ENCODE measurements at places on chromosomes 6 and 20.

GRCh38 chr20:34709831-34710567 is 5.9 kb downstream of the TP53INP2 start:
- DNase-seq: peak; percentile 91

- no peak for DNase-seq
These were observed 85.3 kb downstream of the TBC1D7 start for GRCh38 chr6:13243033-13243432.

- DNase-seq: no peak
These were observed 5.5 kb upstream of the CTCFL start for GRCh38 chr20:57530327-57530981.

- no peak for DNase-seq
These were observed 78.6 kb upstream of the CNR1 start for GRCh38 chr6:88244721-88245120.

GRCh38 chr6:86820750-86821149 is 116.6 kb upstream of the HTR1E start:
- no peak for DNase-seq

- no peak for DNase-seq
These were observed 19.0 kb downstream of the SLC23A2 start for GRCh38 chr20:4982281-4982680.

GRCh38 chr6:142088858-142089216 is 43.9 kb upstream of the GJE1 start:
- DNase-seq: no peak

DNA sequence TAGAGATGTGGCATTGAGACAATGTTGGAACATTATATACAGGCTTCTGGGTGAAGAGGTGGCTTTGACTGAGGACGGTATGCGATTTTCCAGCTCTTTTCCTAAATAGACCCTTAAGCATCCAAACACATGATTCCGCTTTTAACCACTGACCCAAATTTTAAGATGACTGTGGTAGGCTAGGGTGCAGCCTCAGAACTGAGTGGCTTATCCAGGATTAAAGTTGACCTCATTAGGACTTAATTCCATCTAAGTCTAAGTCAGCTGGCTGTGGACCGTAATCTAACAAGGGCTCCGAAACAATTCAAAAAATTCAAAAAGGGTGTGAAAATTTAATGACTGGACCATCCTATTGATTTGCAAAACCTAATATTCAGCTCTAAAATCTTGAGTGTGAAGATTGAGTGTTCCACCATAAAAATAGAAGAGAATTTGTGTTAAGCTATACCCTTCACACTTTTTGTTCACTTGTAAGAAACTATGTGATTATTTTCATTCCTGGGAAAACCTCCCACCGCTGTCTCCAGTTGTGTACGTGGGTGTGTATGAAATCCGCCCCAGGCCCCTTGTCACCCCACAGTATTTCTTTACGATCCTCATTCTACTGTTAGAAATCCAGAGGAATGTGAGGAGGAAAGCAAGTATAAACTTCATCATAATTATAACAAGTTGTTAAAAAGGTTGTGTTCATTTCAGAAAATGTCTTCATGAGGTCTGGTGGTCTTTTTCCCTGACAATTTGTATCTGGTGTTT is 2.7 kb downstream of the PCMTD2 start:
- no peak for DNase-seq

DNA sequence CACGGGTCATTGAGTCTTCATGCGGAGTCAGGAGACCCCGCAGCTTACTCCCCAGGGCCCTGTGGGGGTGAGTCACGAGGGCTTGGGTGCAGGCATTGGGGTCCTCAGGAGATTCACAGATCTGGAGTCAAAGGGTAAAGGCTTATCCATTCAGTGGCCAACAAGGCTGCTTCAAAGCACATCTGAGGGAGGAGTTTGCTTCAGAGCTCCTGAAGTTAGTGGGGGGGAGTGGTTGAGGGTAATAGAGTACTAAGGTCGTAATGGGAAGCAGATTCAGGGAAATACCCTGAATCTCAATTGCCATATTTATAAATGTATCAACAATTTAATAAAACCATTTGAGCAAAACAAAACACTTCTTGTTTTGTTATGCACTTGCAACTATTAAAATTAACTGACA is 37.3 kb downstream of the SH3BGRL2 start:
- DNase-seq: no peak

GRCh38 chr6:69622924-69623323 is 173.9 kb downstream of the LMBRD1 start:
- no peak for DNase-seq

GRCh38 chr6:104118274-104118673 is 741.4 kb downstream of the HACE1 start:
- DNase-seq: no peak

GRCh38 chr6:139335447-139336210 is 38.8 kb downstream of the CITED2 start:
- no peak for DNase-seq

- no peak for DNase-seq
These were observed 13.2 kb upstream of the HELZ2 start for GRCh38 chr20:63587256-63587655.

- no peak for DNase-seq
These were observed 166.6 kb downstream of the PLCB4 start for GRCh38 chr20:9235518-9235917.

DNA sequence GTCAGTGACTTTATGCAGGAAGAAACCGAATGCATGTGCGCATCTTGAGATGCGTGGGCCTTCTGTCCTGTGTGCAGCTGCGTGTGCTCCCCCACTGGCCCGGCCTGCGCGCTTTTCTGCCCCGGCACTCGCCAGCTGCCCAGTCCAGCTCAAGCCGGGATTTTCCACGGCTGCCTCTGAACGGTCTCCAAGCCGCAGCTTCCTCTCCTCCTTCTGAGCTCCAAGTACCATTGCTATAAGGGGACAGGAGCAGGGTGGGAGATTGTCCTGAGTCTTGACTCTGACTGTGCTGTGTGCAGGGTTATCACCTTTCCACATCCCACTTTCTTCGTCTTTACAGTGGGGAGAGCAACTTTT is 302.8 kb downstream of the THBS2 start:
- no peak for DNase-seq

GRCh38 chr6:124879110-124879991 is 82.9 kb upstream of the RNF217 start:
- DNase-seq: no peak

DNA sequence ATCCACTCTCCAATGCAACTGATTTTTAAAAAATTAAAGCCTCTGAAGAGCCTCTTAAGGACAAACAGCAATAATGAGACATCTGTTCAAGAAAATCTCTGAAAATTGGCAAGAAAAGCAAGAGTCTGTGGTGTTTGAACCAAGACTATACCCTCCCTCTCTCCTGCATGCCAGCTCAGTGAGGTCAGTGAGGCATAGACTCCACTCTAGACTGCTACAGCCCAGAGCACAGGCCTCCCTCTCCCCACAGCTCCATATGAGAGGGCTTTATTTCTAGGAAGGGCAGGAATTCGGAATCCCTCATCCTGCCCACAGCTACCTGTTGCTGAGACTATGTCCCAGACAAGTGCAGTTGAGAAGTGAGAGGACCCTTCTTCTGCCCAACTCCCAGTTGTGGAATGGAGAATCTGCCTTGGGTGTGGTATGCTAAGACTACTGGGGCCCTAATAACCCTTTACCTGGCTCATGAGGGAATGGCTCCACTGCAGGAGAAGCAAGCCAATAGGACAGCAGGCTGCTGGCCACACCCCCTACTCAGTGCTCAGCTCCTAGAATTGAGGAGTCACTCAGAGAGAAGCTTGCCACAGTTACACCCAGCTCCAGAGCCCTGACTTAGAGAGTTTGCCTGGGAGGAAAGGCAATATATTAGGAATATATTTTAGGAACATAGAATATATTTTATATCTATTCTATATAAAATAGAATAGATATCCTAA is 22.7 kb upstream of the HLA-DQA1 start:
- DNase-seq: no peak

DNA sequence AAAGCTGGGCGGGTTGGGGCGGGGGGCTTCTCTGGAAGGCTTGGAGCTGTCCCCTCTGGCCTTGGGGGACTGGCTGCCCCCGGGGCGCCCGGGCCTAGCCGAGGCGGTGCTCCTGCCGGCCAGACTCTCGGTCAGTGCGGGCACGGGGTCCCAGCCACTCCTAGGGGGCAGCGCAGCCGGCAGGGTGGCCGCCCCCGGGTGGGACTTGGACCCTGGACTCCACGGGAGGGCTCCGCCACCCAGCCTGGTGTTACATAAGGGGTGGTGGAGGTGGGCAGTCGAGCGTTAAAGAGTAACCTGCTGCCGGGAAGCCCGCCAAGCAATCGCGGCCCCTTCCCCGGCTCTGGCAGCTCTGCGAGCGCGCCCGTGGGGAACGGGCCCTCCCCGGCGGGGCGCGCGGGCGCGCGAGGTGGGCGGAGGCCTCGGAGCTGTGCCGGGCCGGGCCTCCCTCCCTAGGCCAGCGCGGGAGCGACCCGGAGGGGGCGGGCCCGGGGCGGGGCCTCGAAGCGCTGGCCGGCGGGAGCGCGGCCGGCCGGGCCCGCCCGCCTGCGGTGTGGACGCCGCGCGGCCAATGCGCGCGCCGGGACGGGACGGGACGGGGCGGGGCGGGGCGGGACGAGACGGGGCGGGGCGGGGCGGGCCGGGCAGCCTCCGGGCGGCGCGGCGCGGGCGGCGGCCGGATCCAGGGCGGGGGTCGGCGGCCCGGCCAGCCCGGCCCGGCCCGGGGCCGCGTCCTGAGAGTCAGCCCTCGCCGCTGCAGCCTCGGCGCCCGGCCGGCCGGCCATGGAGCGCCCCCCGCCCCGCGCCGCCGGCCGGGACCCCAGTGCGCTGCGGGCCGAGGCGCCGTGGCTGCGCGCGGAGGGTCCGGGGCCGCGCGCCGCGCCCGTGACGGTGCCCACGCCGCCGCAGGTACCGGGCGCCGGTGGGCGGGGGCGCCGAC is at the start of gene SLC2A4RG:
TSS of gene SLC2A4RG (plus strand) at position 647 of the 940 bp plus-strand sequence. CDS start at position 784, 137 bp downstream.
- DNase-seq: peak; percentile 51

DNA sequence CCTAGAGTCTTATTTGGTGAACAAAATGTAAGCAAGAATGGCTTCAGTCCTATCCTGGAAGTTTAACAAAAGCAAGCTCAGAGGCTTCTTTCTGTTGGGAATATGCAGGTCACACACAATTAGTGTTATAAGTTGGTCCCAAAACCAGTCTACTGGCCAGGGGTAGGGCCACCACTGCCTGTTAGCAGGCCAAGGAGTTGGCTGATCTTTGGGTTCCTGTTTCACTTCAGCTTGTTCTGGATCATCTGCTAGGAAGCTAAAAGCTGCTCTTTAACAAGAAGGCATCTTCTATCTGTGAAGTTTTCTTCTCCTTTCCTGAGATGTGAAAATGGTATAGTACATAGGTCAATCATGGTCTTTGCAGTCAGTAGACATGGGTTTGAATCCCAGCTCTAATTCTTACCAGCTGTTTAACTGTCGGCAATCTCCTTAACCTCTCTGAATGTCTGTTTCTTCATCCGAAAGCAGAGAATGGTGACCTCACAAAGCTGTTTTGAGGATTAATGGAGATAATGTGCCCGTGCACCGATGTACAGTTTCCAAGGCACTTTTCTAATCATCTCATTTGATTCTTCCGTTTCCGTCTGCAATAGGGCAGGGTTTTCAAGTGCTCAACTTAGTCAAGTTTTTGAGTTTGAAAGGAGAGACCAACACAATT is 271.2 kb upstream of the TAB2 start:
- DNase-seq: no peak

DNA sequence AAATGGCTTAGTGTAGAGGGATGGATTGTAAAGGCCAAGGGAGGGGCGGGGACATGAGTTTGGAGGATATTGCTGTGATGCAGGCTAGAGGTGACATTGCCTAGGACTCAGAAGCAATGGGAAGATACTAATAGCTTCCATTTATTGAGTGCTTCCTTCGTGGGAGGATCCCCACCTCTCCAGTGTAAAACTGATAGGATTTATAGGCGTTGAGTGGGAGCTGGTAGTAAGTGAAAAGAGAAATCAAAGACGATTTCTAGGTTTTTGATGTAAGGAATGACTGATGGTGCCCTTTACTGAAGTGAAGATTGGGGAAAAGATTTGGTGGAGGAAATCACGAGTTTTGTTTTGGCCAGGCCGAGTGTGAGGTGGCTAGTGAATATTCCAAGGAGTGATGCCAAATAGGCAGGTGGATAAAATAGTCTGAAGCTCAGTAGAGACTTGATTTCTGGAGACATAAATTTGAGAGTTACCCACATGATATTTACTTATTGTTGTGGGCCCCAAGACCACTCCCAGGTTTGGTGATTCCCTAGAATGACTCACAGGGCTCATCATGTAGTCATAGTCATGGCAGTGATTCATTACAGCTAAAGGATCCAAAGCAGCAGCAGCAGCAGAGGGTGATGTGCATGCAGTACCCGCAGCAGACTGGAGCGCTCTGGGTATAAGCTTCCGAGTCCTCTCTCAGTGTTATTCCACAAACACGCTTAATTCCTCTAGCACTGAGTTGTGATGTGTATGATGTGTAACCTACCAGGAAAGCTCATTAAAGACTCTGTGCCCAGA is 10.2 kb downstream of the RPRD1B start:
- DNase-seq: no peak

DNA sequence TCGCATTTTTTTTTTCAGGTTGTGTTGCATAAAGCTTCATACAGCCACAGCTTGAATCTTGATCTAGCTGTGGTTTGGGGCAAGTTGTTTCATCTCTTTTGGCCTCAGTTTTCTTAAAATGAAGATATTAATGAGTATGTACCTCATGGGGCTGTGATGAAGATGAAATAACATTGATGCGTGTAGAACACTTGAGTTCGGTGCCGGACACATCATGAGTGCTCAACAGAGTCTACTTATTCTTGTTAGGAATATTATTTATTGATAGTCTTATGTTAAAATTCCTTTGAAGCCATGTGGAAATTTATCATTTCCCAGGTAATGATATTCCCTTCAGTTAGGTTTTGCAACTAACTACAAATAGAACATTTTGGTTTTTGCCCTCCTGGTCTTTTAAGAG is 3.4 kb downstream of the PAQR8 start:
- DNase-seq: no peak

DNA sequence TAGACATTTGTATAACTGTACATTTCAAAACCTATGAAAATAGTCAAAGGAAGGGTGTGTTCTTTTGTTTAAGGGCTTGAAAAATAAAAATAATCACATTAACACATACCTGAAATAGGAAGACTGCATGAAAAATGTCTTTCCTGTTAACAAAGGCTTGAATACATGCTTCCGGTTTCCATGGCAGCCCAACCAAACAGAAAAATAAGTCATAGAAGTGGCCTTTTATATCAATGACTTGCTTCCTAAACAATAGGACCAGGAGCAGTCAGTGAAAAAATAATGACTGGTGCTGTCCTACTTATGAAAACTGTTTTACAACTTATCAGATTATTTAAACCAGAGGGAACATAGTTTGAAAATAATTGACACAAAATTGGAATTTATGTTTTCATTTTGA is 412.6 kb upstream of the PLCB4 start:
- no peak for DNase-seq

- peak; percentile 47 for DNase-seq
These were observed 731 bp downstream of the TUBB2B start for GRCh38 chr6:3226481-3227362.

- no peak for DNase-seq
These were observed 1.2 kb downstream of the PLAGL1 start for GRCh38 chr6:144006736-144007477.

DNA sequence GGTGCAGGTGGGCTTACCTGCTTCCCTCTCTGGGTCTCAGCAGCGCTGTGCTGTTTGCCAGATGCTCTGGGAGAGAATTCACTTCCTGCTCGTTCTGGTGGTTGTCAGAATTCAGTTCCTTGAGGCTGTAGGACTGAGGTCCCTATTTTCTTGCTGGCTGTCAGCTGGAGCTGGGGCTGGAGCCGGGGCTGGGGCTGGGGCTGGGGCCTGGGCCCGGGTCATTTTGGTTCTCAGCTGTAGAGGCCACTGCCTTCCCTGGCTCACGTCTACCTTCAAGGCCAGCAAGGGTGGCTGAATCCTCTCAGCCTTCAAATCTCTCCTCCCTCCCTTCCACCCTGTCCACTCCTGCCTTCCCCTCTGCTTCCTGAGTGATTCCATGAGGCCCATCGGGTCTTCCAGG is 16.8 kb upstream of the PHACTR3 start:
- DNase-seq: no peak

All from caudate nucleus (tissue), 63 donors.